ENCODE measurements at places on chromosomes 3 and 15.

DNA sequence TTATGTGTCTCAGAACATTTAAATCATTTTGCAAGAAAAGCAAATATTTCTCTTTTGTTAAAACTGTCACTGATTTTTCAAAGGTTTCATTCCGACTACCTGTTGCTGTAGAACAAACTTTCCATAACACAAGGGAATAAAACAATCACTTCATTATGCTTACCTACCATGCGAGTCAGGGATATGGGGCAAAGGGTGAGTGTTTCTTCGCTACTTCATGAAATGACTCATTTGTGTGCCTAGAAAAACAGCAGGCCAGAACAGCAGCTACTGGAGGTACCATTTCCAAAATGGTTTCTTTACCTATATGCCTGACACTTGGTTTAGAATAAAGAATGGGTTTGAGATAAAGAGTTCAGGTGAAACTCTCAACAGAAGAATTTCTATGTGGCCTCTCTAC is 712.5 kb downstream of the PLOD2 start:
- DNase-seq, result no peak

DNA sequence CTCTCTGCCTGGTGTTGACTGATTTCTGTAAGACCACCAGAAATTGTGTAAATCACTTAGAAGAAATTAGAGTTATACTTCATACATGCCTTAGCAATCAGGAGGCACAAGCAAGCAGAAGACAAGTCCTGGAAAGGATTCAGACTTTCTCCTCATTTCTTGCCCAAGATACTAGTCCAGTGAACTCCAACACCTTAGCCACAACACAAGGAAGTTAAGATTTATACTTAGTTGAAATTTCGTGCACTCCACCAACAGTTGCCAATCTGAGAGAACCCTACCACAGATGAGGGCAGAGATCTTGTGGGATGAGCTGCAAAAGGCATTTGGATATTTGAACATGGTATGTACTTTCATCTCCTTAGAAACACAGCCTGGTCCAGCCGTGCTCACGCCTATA is 2.3 kb downstream of the P3H2 start:
- no peak for DNase-seq

DNA sequence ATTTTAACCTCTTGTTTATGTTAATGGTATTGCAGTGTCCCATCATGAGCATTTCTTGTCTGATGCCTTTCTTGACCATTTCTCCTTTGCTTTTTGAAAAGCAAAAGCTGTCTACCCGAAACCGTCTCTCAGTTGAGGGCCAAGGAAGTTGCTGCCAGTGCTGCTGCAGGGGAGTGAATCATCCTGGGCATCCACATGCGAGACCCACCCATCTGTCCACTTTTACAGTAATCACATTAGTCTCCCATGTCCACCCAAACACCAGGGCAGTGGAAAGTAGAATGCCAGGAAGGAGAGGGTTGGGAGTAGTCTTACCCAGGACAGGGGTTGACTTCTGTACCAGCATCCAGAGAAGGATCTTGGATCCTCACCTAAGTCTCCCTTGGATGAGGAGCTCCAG is 48.6 kb upstream of the TEX264 start:
- no peak for DNase-seq

- DNase-seq, result no peak
Observed at GRCh38 chr3:98272126-98272525, 8.1 kb downstream of the OR5H6 start.

- DNase-seq, result no peak
Observed at GRCh38 chr3:1442271-1442670, 349.4 kb downstream of the CNTN6 start.

- no peak for DNase-seq
Observed at GRCh38 chr15:98322581-98322980, 325.8 kb upstream of the IGF1R start.

- peak; percentile 20 for DNase-seq
Observed at GRCh38 chr3:194556086-194557056, 69.6 kb upstream of the ATP13A3 start.
